ENCODE measurements at places on chromosomes 13 and 19.

DNA sequence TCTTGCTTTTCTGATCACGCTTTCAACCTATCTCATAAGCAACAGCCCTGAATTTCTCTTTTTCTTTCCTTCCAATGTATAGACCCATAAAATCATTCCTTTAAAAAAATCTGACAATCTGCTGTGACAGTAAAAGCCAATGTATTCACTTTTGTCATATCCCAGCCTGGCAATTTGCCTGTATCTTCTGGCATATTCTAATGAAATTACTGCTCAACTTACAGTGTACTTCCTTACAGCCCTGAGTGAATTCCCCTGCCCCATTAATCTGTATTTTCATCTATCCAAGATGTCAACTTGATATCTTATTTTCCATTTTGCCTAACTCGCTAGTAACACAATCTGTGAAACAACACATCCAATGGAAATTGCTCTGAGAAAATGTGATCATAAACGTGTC lies 18.0 kb upstream of the SERP2 start:
- DNase-seq: no peak

GRCh38 chr13:64819081-64819480 lies 2411.1 kb downstream of the PCDH9 start:
- DNase-seq: peak; percentile 7

DNA sequence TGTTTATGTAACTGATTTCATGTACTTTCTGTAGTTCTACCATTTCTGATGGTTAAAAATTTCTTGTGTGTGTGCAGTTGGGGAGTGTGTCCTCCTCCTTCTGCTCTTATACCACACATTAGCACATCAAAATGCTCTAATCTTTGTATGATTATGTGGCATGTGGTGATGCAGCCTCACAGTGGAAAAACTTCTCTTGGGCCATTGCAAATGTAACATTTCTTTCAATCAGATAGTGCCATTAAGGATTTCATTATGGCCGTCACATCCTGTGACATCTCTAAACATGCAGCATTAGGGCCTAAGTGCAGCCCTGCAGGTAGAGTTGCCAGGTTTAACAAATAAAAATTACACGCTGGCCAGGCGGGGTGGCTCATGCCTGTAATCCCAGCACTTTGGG lies 24.9 kb upstream of the ALOX5AP start:
- DNase-seq: no peak

- no peak for DNase-seq
Observed at GRCh38 chr19:18102916-18103542, 5.5 kb downstream of the MAST3 start.

DNA sequence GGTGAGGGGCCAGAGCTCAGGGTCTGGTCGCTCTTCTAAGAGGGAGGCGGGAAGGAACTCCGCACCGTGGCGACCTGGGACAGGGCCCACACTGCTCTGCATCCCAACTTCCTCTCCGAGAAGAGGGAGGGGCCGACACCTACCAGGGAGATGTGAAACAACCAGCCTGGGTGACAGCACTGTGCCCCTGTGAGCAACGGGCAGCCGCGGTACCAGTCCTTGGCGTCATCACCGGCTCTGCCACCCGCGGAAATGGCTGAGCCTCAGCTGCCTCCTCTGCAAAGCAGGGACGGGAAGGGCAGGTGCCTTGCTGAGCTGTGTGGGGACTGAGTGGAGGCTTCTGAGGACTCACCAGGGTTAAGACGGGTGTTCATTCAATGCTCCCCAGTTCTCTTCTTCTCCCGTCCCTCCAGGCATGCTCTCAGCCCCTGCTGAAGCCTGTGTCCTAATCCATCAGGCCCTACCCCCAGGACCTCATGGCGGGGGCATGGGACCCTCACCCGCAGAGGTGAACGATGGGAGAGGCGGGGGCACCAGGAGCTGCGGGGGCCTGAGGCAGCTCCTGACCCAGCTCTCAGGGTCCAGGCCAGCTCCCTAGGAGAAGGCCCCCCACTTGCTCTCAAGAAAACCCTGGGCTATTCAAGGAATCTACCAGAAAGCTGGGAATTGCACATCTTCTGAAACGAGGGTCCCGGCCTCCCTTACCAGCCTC lies 9.3 kb downstream of the ZNF787 start:
- no peak for DNase-seq

GRCh38 chr19:13215572-13216380 lies 65.6 kb downstream of the IER2 start:
- DNase-seq: peak; percentile 26

GRCh38 chr13:110548891-110549794 lies 12.4 kb downstream of the RAB20 start:
- DNase-seq: no peak

- peak; percentile 98 for DNase-seq
Observed at GRCh38 chr13:113410472-113411201, 42.7 kb downstream of the ADPRHL1 start.

GRCh38 chr19:3175781-3176714 lies 2.5 kb upstream of the S1PR4 start:
- peak; percentile 60 for DNase-seq

DNA sequence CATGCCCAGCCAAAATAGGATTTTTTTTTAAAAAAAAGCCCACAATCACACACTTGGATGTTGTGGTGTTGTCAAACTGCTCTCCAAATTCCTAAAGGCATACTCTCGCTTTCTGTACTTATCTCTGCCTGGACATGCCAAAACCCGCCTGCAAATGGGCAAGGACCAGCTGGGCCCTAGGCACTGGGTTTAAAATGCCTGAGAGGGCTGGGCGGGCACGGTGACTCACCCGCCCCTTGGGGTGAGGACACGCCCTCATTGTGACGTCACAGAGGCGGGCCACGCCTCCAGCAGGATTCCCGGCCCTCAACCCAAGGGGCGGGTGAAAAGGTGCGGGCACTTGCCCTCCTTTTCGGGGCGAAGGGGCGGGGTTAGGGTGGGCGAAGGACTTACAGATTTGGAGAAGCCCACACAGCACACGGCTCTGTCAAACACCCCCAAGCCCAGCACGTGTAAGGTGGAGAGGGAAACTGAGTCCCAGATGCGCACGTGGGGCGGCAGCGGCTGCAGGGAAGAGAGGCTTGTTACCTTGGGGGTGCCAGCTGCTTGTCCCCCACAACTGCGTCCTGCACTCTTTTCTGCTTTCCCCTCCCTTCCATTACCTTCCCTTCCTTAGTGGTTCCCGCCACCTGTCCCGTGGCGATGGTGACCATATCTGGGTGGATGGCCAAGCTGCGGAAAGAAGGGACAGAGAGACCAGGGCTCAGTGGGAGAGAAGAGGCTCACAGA lies 6.6 kb downstream of the EML2 start:
- peak; percentile 91 for DNase-seq

DNA sequence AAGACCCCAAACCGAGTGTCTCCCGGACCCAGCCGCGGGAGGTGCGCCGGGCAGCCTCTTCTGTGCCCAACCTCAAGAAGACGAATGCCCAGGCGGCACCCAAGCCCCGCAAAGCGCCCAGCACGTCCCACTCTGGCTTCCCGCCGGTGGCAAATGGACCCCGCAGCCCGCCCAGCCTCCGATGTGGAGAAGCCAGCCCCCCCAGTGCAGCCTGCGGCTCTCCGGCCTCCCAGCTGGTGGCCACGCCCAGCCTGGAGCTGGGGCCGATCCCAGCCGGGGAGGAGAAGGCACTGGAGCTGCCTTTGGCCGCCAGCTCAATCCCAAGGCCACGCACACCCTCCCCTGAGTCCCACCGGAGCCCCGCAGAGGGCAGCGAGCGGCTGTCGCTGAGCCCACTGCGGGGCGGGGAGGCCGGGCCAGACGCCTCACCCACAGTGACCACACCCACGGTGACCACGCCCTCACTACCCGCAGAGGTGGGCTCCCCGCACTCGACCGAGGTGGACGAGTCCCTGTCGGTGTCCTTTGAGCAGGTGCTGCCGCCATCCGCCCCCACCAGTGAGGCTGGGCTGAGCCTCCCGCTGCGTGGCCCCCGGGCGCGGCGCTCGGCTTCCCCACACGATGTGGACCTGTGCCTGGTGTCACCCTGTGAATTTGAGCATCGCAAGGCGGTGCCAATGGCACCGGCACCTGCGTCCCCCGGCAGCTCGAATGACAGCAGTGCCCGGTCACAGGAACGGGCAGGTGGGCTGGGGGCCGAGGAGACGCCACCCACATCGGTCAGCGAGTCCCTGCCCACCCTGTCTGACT lies 7.9 kb downstream of the MAP1S start:
- no peak for DNase-seq

DNA sequence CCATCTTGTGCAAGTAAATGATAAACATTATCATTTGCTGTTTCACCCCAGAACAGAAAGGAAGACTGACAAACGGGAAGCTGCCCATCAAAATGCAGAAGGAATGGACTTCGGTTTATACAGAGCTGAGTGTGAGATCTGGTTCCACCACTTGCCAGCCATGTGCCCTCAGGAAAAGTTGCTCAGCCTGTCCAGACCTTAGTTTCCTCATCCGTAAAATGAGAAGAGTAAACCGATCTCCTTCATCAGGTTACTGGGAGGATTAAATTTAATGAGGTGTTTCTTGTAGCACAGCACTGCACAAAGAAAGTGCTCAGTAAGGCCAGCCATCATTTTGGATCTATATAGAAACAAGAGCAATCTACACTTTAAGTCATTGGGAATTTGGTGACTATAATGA lies 36.7 kb upstream of the SERP2 start:
- no peak for DNase-seq

GRCh38 chr19:17555929-17556813 lies 722 bp downstream of the COLGALT1 start:
- DNase-seq: peak; percentile 53

DNA sequence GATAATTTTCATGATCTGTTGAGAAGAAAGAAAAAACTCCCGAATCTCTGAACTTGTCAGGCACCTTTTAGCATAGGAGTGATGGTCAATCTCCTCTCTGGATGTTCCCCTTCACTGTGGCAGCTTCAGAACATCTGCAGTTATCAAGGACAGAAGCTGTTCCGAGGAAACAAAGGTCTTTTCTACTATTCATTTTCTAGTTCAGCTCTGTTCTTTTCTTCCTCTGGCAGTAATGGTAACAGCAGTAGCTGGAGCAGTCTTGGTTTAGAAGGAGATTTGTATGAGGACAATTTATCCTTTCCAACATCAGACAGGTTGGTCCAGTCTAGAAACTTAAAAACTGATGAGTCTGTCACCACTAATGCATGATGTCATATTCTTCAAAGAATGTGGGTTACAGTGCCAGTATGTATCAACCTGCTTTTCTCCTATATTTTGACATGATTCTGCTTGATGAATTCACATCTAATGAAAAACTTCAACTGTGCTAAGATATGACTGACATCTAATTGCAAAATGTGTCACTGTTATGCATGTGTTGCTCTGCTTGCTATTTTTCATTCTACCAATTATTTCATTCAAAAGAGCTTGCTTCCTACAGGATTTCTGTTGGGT lies 41.0 kb downstream of the AKAP11 start:
- DNase-seq: no peak
